Naive thymus-derived CD8-positive, alpha-beta T cell (primary cell): ENCODE measurements at places on chromosomes 11 and 22. TPM values are rescaled to one million over a fixed set of nuclear protein-coding genes. Genes with fewer than 3 reads are reported as not detected.

- DNase-seq, result no peak
Measured at GRCh38 chr22:31613286-31613903, 48.6 kb downstream of the PISD start.

DNA sequence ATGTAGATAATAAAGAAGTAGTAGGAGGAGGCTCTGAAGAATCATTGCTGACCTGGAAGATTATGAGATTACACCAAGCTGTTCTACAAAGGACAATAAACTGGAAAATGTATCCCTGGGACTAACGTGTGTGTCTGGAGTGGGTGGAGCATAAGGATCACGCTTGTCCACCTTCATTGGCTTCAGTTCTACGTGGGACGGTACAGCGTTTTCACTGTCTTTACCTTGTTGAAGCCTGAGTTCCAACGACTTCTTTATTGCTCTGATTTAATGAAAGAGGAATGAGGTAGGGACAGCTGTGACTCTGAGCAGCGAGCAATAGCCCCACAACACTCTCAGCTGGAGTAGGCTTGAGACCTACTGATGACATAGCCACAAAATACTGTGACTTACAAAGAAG, 87.0 kb downstream of the ARHGAP42 start:
- DNase-seq, result no peak

Gene DRICH1
- 1.5 TPM for total RNA-seq

Gene OR6A2
- total RNA-seq, result not detected

GRCh38 chr11:82874646-82875523, 25.3 kb downstream of the PRCP start:
- no peak for DNase-seq

DNA sequence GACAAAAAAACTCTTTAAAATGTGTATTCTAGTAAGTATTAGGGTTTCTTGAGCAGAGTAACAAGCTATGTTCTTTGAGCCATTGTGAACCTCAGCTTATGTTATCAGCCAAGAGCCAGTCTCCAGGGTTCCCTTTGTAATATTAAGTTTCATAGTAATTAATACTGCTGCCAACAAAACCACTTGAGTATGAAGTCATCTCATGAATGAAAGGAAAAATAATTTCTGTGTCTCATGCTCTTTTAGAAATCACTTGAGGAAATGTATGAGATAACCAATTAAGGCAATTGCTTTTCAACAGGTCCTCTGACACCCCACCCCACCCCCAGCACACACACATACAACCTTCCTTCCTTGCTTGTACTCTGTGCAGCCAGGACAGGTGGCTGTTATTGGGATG, 59.9 kb downstream of the BBOX1 start:
- DNase-seq, result no peak

Gene SLC17A6
- not detected for total RNA-seq

DNA sequence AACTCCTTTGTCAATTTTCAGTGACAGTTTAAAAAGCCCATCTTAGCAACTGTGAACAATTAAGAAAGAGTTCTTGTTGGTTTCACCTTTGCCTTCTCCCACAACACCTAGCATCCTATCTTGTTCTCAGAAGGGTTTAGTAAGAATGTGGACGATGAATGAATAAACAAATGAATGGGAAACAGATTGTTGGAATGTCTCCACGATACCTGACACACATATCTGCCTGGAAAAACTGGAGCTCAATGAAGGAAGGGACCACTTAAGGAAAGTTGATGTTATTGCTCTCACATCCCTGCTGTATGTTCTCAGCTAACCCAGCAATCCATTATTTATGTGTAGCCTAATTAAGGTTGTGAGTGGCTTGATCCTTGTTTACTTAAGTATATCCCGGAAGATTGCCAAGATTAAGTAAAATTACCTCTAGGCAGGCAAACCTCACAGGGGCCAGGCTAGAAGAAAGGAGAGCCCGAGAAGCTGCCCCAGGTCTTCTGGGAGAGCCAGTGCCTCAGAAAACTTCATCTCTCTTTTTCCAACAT, 286.4 kb downstream of the NXPE2 start:
- no peak for DNase-seq

DNA sequence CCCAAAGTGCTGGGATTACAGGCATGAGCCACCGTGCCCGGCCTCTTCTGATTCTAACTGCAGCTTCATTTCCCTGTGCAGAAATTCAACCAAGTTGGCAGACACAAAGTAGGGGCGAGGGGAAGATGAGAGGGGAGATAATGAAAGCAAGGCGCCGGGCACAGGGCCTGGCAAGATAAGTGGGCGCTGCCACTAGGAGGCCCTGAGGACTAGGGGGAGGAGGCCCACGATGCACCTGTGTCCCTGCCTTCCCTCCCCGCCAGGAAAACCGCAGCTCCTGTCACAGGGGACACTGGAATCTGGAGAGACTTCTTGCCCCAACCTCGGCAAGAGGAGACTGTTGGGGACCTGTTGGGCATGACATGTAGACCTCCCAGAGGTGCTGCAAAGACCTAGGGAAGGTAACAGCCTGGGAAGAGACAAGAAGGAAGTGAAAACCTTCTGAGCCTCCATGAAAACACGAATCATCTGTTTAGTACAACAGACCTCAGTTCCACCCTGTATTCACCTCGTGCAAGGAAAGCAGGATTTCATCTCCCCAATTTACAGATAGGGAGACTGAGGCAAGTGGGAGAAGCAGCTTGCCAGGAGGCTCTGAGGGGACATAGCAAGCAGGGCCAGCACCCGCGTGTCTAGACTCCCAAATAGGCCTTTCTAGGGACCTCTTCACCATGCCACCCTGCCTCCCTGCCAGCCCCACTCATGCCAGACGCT, 3.1 kb upstream of the LGALS1 start:
- DNase-seq, result no peak

- no peak for DNase-seq
Measured at GRCh38 chr11:10117709-10118351, 176.2 kb downstream of the SBF2 start.

- no peak for DNase-seq
Measured at GRCh38 chr11:19845626-19846025, 133.0 kb downstream of the NAV2 start.

Gene DDI1
- not detected for total RNA-seq

Gene SAA4
- not detected for total RNA-seq

DNA sequence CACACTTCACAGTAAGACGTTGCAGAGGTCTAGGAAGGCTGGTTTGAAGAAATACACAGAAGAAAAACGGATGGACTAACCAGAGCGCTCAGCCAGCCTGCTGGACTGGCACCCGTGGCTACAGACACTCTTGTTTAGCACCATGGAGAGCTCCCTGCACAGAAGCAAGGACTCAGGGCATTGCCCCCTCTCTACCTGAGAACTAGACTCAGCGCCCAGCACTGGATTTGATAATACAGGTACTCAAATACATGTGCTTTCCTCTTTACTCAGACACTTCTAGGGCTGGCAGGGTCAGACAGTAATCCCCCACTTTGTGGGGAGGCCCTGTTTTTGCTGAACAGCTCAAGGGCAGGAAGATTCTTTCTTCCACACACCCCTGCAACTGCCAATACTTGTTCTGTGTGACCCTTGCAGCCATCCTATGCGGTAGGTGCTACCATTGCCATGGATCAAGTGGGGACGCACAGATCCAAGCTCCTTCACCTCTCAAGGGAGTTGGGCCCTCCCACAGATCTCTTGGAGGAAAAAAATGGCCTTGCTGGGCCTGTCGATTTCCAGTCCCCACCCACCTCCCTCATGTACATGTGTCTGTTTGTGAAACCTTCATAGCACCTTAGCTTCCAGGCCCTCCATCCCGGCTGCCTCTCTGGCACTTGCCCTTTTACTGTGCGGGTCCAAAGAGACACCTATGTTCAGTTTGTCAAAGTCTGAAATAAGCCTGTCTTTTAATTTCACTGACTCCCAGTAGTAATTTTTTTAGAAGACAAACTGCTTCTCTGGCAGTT, 5.1 kb upstream of the P2RX6 start:
- no peak for DNase-seq

Gene SLC1A2
- 0.44 TPM for total RNA-seq

Gene HMOX1
- total RNA-seq, result 2.6 TPM

Gene OR51G1
- total RNA-seq, result not detected

GRCh38 chr11:10663990-10664389, 29.6 kb downstream of the IRAG1 start:
- no peak for DNase-seq

DNA sequence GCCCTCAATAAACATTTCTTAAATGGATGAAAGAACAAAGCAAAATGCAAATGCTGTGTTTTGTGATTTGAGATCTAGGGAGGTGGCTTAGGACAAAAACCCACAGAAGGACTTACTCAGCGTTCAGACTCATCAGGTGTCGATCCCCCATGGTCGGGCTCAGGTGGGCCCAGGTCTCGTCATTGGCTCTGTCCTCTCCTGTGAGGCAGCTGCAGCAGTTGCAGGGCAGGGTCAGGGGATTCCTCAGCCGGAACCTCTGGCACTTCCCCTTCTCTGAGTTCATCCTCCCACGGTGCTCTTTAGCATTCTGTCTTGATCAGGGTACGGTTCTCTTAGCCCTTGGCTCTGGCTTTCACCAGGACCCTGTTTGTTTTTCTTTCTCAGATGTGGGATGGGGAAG, 14.0 kb upstream of the ACR start:
- DNase-seq, result no peak

DNA sequence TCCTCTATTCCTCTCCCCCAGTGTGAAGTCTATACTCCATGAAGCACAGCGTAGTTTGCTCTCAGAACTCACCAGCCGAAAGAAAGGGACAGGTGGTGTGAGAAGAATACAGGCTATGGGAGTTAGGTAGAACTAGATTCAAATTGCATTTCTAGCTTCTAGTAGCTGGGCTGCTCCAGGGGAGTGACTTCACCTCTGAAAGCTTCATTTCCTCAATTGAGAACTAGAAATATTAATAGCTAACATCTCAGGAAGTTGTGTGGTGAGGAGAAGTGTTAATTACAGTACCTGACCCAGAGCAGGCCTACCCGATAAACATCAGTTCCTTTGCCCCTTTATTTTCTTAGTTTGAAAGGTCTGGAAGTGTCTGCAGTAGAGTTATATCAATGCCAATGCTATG, 484.7 kb upstream of the TENM4 start:
- DNase-seq, result no peak

GRCh38 chr11:76744186-76745043, 38.7 kb upstream of the TSKU start:
- no peak for DNase-seq
